Left lung (tissue), 14 donors: ENCODE measurements at places on chromosomes 3 and 15. TPM values are rescaled to one million over a fixed set of nuclear protein-coding genes. Genes with fewer than 3 reads are reported as not detected.

- DNase-seq, result no peak
- H3K27ac ChIP-seq, result no peak overlapping the region
- H3K27me3 ChIP-seq, result no peaks in the 10 kb centered on the region
- H3K36me3 ChIP-seq, result peaks cover 4% of the 10 kb centered on the region
These were observed 98.4 kb upstream of the RAD18 start for GRCh38 chr3:9061634-9062033.

DNA sequence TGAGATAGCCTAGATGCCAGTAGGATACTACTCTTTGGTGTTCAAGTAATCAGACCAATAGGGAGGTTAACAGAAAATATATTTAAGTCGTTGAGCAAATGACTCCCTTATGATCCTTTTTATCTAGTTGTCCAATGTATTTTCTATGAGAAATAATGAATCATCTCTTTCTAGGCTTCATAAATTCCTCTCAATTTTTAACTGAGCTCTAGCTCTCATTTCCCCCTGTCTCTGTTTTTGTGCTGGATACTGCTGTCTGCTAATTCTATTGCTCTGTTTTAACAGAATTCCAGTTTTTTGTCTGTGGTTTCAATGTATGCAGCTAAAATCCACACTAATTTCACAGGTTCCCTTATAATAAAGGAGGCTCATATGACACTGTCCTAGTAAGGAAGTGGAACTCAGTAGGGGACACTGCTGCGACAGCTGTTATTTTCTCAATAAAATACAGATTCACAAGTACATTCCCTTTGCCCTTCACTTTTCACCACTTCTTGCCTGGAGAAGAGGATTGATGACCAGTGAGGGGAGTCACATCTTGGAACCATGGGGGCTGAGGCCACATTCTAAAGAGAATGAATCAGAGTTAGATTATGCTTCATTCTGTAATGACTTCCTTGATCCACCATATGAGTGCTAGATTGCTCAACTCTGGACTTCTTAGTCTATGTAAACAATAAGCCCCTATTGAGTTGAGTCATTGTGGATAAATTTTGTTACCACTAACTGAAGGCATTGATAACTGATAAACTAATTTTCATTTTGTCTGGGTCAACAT is 558.7 kb upstream of the KCNMB2 start:
- no peak overlapping the region for H3K4me3 ChIP-seq
- H3K4me1 ChIP-seq, result no peaks in the 10 kb centered on the region
- no peaks in the 10 kb centered on the region for H3K36me3 ChIP-seq

DNA sequence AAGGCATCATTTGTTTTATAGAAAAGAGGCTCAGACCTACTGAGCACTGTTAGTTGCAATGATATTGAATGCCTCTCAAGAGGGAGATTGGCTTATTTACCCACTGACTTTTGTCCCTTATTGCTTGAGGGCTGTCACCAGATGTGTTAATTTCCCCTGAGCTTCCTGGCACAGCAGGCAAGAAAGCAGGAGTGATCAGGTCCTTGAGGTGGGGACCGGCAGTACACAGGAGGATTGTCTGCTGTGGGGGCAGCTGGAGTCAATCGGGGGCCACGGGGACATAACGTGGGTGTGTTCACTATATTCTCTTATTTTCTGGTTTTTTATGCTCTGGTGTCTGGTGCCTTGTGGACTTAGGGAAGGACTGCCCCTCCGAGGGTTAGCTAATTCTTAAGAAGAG is 44.6 kb downstream of the GASK1A start:
- H3K27me3 ChIP-seq, result no peaks in the 10 kb centered on the region
- no peaks in the 10 kb centered on the region for H3K4me1 ChIP-seq
- H3K36me3 ChIP-seq, result no peaks in the 10 kb centered on the region
- no peak for DNase-seq
- H3K4me3 ChIP-seq, result no peak overlapping the region

DNA sequence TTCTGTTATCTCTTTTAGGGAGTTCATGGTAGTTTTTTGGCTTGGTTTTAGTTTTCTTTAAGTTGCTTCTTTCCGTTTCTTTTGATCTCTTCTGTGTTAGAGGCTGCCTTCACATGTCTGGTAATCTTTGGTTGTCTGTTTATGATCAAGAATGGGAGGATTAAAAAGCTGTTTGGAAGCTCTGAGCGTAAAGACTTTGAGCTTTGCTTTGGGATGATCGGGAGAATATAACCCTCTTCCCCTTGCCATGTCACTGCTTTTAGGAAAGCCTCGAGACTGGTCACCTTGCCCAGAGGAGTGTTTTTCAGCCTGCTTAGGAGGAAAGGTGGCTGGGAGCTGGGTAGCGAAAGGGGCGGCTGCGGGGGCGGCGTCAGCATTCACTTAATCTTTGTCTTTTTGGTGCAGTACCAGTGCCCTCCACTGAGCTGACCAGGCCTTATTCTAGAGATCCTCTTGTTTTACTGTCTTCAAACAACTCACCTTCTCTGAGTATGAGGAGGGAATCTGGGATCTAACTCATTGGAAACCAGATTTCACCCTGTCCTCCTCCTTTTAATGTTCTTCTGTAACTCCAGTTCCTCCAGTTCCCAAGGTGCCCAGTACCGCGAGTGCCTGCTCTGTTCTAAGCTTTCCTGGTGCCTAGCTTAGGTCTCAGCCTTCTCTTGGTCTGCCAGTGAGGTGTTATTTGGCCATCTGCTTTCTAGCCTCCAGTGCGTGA is 15.5 kb downstream of the TATDN2 start:
- H3K27me3 ChIP-seq, result no peaks in the 10 kb centered on the region
- H3K36me3 ChIP-seq, result peaks cover 68% of the 10 kb centered on the region
- DNase-seq, result no peak
- no peak overlapping the region for H3K27ac ChIP-seq

DNA sequence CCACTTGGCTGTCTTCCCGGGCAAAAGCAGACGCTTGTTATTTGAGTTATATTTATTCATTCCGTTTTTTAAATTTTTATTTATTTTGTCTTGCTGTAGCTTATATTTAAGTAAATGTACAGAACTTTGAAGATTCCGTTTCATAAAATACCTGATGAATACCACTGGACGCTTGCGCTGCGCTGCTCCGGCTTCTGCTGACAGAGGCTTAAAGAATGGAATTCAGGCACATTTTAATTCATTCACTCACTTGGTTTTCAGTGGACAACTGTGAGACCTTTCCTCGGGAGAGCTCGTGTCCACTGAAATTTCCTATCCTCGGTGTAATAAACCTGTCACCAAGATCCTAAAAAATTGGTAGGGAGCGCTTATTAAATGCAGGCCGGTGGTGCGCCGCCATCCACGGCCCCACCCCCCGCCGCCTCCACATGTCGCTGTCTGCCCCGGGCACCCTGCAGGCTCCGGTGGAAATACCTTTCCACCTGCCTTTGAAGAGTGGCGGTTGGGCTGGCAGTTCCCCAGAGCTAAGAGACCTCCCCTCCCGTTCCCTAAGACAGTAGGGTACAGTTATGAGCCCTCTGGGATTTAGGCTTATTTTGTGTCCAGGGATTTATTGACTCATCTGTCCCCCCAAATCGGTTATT is 62.5 kb upstream of the UBE2E1 start:
- H3K27me3 ChIP-seq, result no peaks in the 10 kb centered on the region
- H3K36me3 ChIP-seq, result no peaks in the 10 kb centered on the region
- peaks cover 18% of the 10 kb centered on the region for H3K4me1 ChIP-seq
- no peak overlapping the region for H3K27ac ChIP-seq
- H3K4me3 ChIP-seq, result no peak overlapping the region
- no peak for DNase-seq

GRCh38 chr3:185280572-185281365 is 26.9 kb upstream of the EHHADH start:
- no peaks in the 10 kb centered on the region for H3K36me3 ChIP-seq
- H3K4me3 ChIP-seq, result no peak overlapping the region
- H3K27ac ChIP-seq, result no peak overlapping the region
- no peak for DNase-seq

DNA sequence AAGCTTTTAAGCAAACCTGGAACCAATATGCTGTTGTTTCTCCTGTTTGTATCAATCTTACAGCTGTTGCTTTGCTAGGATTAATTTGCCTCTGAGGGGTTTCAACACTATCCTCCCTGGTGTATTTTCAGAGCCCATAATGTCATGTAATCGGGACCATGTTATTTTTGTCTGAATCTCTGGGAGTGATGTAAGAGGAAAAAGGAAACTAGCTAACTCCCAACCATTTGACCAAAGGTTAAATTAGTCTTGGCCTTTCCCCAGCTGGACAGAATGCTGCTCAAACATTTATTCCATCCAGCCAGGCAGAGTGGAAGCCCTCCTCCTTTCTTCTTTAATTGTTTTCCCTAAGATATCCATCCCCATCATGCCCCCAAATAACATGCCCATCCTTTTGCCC is 142.2 kb downstream of the ALDH1A2 start:
- no peaks in the 10 kb centered on the region for H3K27me3 ChIP-seq
- DNase-seq, result no peak
- no peak overlapping the region for H3K4me3 ChIP-seq
- peak overlapping the region; percentile 46 for H3K27ac ChIP-seq
- H3K36me3 ChIP-seq, result no peaks in the 10 kb centered on the region
- H3K4me1 ChIP-seq, result peaks cover 12% of the 10 kb centered on the region

DNA sequence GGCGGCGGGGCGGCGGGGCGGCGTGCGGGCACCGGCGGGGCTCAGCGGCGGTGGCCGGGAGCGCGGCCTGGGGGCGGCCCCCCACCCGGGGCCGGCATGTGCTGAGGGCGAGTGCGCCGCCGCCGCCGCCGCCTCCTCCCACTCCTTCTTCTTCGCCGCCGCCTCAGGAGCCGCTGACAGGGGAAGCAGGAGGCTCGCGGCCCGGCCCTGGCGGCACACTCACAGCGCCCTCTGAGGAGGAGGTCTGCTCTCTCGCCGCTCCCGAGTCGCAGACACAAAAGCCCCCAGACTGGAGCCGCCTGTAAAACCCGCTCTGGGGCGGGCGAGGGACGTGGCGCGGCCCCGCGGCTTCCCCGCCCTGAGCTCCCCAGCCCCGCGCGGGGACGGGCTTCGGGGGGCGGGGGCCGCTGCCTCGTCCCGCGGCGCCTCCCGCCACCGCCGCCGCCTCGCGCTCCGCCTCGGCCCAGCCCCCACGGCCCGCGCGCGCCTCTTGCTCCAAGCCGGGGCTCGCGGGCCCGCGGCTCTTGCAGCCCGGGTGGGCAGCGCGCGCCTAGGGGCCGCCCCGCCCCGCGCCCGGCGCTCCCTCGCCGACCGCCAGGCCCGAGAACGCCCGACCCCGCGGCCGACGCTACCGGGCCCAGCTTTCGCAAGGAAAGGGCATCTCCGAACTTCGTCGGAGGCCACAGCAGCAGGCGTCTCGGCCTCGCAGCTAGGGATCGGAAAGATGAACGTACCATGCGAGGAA is at the start of gene PYGO1:
Gene PYGO1, minus strand, starts transcription at position 276 of the 745 bp plus-strand sequence. CDS start 462 bp downstream, outside the sequence.
- peaks cover 9% of the 10 kb centered on the region for H3K4me1 ChIP-seq
- no peaks in the 10 kb centered on the region for H3K36me3 ChIP-seq
- H3K27ac ChIP-seq, result peak within 1 kb of the TSS; percentile 69
- peak within 1 kb of the TSS; percentile 43 for H3K4me3 ChIP-seq
- H3K27me3 ChIP-seq, result peaks cover 5% of the 10 kb centered on the region

GRCh38 chr15:51051776-51052175 is 42.9 kb downstream of the TNFAIP8L3 start:
- H3K4me3 ChIP-seq, result no peak overlapping the region
- no peaks in the 10 kb centered on the region for H3K27me3 ChIP-seq
- H3K36me3 ChIP-seq, result no peaks in the 10 kb centered on the region
- peaks cover 5% of the 10 kb centered on the region for H3K4me1 ChIP-seq
- H3K27ac ChIP-seq, result no peak overlapping the region

GRCh38 chr3:54421943-54422342 is 299.6 kb downstream of the CACNA2D3 start:
- H3K4me1 ChIP-seq, result no peaks in the 10 kb centered on the region
- no peaks in the 10 kb centered on the region for H3K27me3 ChIP-seq

DNA sequence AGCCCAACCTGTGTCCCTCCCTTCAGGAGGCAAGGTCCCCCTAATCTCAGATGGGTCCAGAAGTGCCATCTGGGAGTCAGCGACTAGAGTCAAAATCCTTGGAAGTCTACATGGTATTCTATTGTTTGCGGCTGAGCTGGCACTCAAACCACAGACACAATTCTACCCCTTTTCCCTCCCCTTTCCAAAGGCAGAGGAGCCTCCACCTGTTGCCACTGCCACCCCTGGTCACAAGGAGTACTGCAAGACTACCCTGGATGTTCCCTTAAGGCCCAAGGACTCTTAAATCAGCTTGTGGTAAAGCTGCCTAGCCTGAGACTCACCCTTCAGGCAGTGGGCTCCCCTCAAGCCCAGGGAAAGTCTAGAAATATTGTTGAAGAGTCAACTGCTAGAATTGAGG is 4.3 kb upstream of the OR5H6 start:
- no peaks in the 10 kb centered on the region for H3K36me3 ChIP-seq
- H3K4me3 ChIP-seq, result no peak overlapping the region
- H3K27ac ChIP-seq, result no peak overlapping the region
- DNase-seq, result no peak
- no peaks in the 10 kb centered on the region for H3K4me1 ChIP-seq

DNA sequence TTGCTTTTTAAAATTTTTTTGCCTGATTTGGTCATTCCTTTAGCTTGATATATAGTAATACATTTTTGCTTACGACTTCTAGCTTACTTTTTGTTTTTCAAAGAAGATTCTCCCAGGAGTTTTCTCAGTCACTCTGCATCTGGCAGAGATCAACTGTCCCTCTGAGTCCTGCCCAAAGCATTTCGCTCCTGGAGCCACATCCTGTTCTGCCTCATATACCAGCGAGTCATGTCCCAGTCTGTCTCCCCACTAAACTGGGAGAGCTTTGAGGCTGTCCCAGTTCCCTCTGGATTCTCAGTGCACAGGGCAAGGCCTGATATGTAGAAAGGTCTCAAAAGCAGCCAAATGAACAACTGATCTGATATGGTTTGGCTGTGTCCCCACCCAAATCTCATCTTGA is 326.3 kb downstream of the ARRDC4 start:
- H3K27me3 ChIP-seq, result peaks cover 2% of the 10 kb centered on the region
- no peak for DNase-seq
- H3K36me3 ChIP-seq, result no peaks in the 10 kb centered on the region

GRCh38 chr3:161413855-161414210 is 42.5 kb upstream of the SPTSSB start:
- H3K27me3 ChIP-seq, result no peaks in the 10 kb centered on the region
- peaks cover 7% of the 10 kb centered on the region for H3K4me1 ChIP-seq
- no peaks in the 10 kb centered on the region for H3K36me3 ChIP-seq
- no peak overlapping the region for H3K4me3 ChIP-seq
- DNase-seq, result no peak

DNA sequence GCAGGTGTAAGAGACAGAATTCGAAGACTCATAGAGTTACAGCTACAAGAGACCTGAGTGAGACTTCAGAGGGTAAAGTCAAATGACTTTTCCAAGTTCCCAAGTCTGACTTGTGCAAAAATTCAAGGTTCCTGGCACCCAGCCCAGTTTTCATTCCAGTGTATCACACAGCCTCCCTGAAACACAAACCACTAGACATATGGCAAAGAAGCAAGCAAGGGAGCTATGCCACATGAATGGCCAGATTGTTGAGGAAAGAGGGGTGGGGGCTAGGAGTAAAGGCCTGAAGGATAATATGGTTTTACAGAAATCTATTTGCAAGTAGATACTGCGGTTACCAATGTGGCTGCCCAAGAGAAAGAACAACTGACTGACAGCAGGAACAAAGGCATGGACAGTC is 301.2 kb downstream of the MECOM start:
- H3K27ac ChIP-seq, result no peak overlapping the region
- H3K4me1 ChIP-seq, result no peaks in the 10 kb centered on the region
- H3K27me3 ChIP-seq, result no peaks in the 10 kb centered on the region
- DNase-seq, result no peak
- no peak overlapping the region for H3K4me3 ChIP-seq
- no peaks in the 10 kb centered on the region for H3K36me3 ChIP-seq

TTC21A gene
- total RNA-seq, result 10.6 TPM

PRICKLE2 gene
- total RNA-seq, result 34.5 TPM

GOLGA8H gene
- 0.55 TPM for total RNA-seq

PXYLP1 gene
- 14.3 TPM for total RNA-seq

FMN1 gene
- total RNA-seq, result 32.6 TPM

SGO1 gene
- 2.7 TPM for total RNA-seq

CRYBG3 gene
- 24.2 TPM for total RNA-seq
